ENCODE measurements at places on chromosomes 7 and 10. TPM values are rescaled to one million over a fixed set of nuclear protein-coding genes. Genes with fewer than 3 reads are reported as not detected.

DNA sequence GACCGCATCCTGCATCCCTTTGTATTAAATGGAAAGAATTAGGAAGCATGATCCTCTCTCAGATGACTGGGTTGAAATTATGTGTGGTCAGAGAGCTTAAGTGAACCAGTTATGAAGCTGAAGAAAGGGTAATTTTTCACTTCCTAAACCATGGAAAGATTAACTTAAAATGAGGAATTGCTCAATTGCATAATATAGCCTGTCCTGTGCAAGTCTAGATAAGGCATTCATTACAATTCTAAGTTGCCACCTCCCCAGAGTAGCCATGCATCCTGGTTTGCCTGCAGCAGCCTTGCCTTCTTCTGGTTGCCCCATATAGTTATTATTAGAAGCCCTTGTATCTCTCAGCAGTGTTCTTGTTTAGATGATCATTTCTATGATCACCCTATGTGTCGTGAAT is 45.3 kb downstream of the STARD3NL start:
- H3K27ac ChIP-seq: no peak overlapping the region
- no peak overlapping the region for H3K4me3 ChIP-seq
- H3K4me1 ChIP-seq: peaks cover 7% of the 10 kb centered on the region
- peaks cover 16% of the 10 kb centered on the region for H3K36me3 ChIP-seq
- DNase-seq: no peak

DNA sequence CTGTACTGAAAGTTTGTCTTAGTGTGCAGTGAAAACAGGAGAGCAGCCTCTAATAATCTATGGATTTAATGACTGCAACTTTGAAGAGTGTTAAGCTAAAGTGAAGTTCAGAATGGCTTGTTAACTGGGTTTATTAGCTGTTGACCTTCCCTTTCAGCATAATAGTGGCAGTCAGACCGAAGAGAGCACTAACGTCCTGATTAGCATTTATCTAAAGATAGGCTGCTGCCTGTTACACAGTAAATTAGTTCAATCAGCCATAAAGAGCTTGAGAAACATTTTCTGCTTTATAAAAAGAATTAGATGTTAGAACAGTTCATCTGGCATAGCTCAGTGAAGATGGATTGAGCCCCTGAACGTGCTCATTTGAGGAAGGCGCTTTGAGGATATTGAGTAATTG is 433.0 kb downstream of the AUTS2 start:
- DNase-seq: no peak
- H3K4me3 ChIP-seq: no peak overlapping the region
- no peak overlapping the region for H3K27ac ChIP-seq

GRCh38 chr7:127256041-127256725 is 3.4 kb upstream of the GRM8 start:
- H3K4me1 ChIP-seq: peaks cover 8% of the 10 kb centered on the region
- H3K27ac ChIP-seq: no peak overlapping the region
- no peaks in the 10 kb centered on the region for H3K36me3 ChIP-seq
- no peaks in the 10 kb centered on the region for H3K27me3 ChIP-seq
- H3K4me3 ChIP-seq: no peak overlapping the region

DNA sequence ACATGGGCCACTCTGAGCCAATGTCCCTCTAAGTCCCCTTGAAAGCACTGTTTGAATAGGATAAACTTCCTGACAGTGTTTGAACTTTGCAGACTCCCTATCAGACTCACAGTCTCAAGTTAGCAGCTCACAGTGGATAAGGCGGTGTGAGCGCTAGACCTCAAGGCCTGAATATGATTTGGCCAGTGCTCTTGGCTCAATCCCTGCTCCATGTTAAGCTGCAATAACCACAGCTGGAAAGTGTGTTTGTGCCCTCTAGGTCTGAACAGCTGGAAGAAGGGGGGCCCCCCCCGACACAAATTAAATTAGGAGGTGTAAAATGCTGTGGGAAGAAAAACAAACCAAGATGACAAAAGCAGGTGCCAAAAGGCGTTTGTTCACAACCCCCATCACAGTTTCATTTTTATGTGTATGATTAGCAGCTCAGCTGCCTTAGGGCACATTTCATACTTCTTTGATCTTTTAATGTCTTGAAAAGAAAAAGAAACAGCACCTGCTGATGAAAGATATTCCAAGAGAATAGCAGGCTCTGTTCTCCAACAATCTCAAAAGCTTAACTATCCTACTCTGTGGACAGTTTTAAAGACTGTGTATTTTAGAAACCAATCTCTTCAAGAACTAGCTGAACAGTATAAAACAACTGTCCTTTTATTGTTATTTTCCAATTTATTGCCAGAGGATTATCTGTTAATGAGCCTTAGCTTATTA is 167.6 kb downstream of the SNX13 start:
- DNase-seq: no peak
- H3K27ac ChIP-seq: no peak overlapping the region
- no peak overlapping the region for H3K4me3 ChIP-seq
- H3K36me3 ChIP-seq: no peaks in the 10 kb centered on the region
- peaks cover 5% of the 10 kb centered on the region for H3K4me1 ChIP-seq

- H3K4me1 ChIP-seq: no peaks in the 10 kb centered on the region
- no peak overlapping the region for H3K27ac ChIP-seq
- DNase-seq: no peak
- H3K36me3 ChIP-seq: no peaks in the 10 kb centered on the region
- H3K27me3 ChIP-seq: no peaks in the 10 kb centered on the region
Measured at GRCh38 chr10:108911814-108912541, 1011.3 kb downstream of the XPNPEP1 start.

DNA sequence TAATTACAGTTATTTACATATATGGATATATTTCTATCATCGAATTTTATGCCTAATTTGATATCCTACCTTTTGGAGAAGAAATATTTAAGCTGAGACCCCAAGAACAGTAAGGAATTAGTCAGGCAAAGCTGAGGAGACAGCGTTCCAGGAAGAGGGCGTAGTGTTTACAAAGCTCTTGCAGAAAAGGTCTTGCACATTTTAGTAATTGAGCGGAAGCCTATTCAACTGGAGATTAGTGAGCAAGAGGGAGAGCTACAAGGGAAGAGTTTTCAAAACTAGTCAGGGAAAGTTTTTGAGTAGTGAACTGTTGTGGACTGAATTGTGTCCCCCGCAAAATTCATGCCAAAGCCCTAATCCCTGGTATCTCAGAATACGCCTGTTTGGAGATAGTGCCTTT is 26.5 kb upstream of the POU6F2 start:
- peaks cover 17% of the 10 kb centered on the region for H3K4me1 ChIP-seq
- DNase-seq: no peak
- H3K36me3 ChIP-seq: no peaks in the 10 kb centered on the region
- H3K27ac ChIP-seq: no peak overlapping the region
- no peaks in the 10 kb centered on the region for H3K27me3 ChIP-seq
- H3K4me3 ChIP-seq: no peak overlapping the region

Gene NRCAM
- total RNA-seq: 3.3 TPM

DNA sequence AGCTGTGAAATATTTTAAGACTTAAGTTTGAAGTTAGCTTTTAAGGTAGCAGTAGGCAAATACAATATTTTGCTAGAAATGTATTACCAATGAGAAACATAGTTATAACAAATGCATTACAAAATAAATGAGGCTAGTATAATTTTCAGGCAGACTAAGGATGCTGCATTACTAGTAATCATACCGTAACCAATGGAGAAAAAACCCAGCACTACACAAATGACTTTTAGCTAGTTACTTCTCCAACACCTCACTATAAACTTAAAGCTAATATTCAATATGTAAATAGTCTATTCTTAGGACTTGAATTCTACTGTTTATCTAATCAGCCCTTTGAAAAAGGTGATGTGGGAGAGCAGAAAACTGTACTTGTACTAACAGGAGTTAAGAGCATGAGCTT is 285.3 kb upstream of the KLF14 start:
- peaks cover under 1% of the 10 kb centered on the region for H3K36me3 ChIP-seq
- no peak overlapping the region for H3K27ac ChIP-seq
- no peak for DNase-seq
- no peak overlapping the region for H3K4me3 ChIP-seq
- H3K27me3 ChIP-seq: no peaks in the 10 kb centered on the region

Gene GPR15LG
- not detected for total RNA-seq

Gene PDE6C
- total RNA-seq: not detected

GRCh38 chr10:17138460-17139042 is 8.9 kb upstream of the CUBN start:
- no peaks in the 10 kb centered on the region for H3K27me3 ChIP-seq
- no peak overlapping the region for H3K27ac ChIP-seq
- no peaks in the 10 kb centered on the region for H3K36me3 ChIP-seq
- peaks cover 25% of the 10 kb centered on the region for H3K4me1 ChIP-seq

Measured in thoracic aorta (tissue), 2 donors.